Forelimb muscle (tissue), 1 donor: ENCODE measurements at places on chromosomes 13 and 19. TPM values are rescaled to one million over a fixed set of nuclear protein-coding genes. Genes with fewer than 3 reads are reported as not detected.

GRCh38 chr19:35045667-35046300 lies 4.3 kb downstream of the HPN start:
- no peak for DNase-seq

The ZNF121 gene
- polyA plus RNA-seq: 9.9 TPM

DNA sequence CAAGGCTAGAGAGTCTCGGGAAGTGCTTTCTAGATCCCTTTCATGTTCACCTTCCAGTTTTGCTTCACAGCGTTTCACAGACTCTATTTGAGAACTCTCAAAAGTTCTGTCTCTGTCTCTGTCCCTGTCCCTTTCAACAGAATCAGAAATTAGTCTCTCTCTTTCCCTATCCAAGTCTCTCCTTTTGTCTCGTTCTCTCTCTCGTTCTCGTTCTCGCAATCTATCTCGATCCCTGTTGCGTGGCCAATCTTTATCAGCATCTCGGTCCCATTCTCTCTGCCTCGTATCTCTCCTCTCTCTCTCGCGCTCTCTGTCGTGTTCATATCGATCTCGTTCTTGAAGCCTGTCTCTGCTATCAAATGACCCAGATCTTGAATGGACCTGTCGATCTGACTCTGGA lies 85.0 kb downstream of the ZC3H13 start:
- no peak for DNase-seq

DNA sequence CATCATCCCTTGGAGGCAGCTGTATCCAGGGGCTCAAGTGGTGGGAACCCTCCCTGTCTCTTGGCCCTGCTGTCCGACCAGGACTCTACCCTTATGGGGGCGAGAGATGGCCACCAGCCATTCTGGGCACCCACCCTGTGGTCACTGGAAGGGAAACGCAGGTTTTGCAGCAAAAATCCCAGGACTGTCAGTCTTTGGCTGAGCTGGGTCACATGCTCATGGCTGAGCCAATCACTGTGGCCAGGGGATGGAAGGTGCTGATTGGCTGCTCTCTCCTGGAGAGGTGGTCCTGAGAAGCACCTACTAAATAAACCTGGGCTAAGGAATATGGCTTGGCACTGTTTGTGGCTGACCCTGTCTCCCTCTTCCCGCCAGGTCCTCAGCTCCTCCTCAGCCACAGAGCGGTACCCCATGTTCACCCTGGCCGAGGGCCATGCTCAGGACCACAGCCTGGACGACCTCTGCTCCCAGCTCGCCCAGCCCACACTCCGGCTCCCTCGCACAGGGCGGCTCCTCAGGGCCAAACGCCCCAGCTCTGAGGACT lies 8.9 kb downstream of the ATG4D start:
- no peak for DNase-seq

The MAP4K1 gene
- polyA plus RNA-seq: 13.6 TPM

DNA sequence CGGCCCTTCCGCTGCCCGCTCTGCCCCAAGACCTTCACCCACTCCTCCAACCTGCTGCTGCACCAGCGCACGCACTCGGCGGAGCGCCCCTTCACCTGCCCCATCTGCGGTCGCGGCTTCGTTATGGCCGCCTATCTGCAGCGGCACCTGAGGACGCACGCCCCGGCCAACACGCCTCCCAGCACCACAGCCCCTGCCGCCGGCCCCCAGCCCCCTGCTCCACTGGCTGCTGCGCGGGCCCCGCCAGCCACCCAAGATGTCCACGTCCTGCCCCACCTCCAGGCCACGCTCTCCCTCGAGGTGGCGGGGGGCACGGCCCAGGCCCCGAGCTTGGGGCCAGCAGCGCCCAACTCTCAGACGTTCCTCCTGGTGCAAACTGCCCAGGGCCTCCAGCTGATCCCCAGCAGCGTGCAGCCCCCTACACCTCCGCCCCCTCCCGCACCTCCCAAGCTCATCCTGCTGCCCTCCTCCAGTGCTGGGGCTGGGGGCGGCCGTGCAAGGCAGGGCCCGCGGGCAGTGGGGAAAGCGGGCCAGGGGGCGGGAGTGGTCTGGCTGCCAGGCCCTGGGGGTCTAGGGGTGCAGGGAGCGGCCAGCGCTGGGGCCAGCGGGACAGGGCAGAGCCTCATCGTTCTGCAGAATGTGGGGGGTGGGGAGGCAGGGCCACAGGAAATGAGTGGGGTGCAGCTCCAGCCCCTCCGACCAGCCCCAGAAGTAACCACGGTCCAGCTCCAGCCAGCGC lies 1.9 kb upstream of the NAT14 start:
- no peak for DNase-seq

The RBM42 gene
- 44.1 TPM for polyA plus RNA-seq
